ENCODE measurements at places on chromosomes 11 and 22. TPM values are rescaled to one million over a fixed set of nuclear protein-coding genes. Genes with fewer than 3 reads are reported as not detected.
A peak's percentile ranks its signal among the peaks of the same experiment; 100 is the strongest.

ASCL2 gene
- 2.4 TPM for total RNA-seq

WT1 gene
- 0.92 TPM for total RNA-seq

OR4C16 gene
- not detected for total RNA-seq

MS4A6A gene
- total RNA-seq, result 79.7 TPM

PDE3B gene
- 17.3 TPM for total RNA-seq

SORL1 gene
- 61.7 TPM for total RNA-seq

SPDYC gene
- not detected for total RNA-seq

MUC6 gene
- total RNA-seq, result not detected

HOATZ gene
- 25.4 TPM for total RNA-seq

FGF4 gene
- total RNA-seq, result not detected

RAPSN gene
- total RNA-seq, result not detected

OR5B21 gene
- total RNA-seq, result not detected

DNA sequence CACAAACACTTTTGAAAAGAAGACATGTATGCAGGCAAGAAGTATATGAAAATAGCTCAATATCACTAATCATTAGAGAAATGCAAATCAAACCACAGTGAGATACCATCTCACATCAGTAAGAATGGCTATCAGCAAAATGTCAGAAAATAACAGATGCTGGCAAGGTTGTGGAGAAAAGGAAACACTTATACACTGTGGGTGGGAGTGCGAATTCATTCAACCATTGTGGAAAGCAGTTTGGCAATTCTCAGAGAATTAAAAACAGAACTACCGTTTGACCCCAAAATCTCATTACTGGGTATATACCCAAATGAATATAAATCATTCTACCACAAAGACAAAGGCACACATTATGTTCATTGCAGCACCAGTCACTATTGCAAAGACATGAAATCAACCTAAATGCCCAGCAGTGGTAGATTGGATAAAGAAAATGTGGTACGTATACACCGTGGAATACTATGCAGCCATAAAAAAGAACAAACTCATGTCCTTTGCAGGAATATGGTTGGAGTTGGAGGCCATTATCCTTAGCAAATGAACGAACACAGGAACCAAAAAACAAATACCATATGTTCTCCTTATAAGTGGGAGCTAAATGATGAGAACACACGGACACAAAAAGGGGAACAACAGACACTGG is 18.5 kb downstream of the MMP13 start:
- H3K4me3 ChIP-seq, result no peak overlapping the region
- H3K27me3 ChIP-seq, result no peaks in the 10 kb centered on the region
- no peak for DNase-seq
- H3K27ac ChIP-seq, result no peak overlapping the region
- no peaks in the 10 kb centered on the region for H3K4me1 ChIP-seq
- H3K36me3 ChIP-seq, result no peaks in the 10 kb centered on the region

DNA sequence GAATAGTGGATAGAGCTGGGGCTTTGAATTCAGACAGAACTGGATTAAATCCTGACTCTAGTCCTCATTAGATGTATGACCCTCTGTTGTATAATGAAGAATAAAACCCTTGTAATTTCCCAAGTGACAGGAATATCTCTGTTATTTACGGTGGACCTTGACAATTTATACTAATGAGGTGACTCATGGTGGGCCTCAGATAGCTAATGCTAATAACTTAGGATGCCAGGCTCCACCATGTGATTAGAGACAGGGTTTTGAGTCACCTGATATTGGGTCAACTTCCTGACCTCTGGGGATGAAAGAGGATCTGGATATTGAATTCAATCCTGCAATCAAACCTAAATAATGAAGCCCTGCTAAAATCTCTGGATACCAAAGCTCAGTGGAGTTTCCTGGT is 33.6 kb downstream of the OSBP start:
- H3K27ac ChIP-seq, result no peak overlapping the region
- H3K36me3 ChIP-seq, result peaks cover 21% of the 10 kb centered on the region
- DNase-seq, result no peak

DNA sequence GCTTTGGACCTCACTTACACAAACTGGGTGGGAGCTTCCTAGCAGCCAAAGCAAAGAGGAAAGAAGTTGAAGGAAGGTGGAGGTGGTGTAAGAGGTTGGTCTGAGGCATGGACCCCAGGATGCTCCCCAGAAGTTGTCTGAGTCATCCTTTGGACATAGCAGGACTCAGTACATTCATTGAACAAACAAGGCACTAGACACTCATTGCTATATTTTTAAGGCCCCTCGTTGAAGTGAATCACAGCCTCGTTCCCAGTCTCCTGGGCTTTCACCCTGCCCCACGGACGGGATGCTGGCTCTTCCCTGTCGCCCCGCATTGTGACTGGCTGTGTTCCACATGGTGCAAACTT is 95.9 kb upstream of the FGF3 start:
- peak overlapping the region; percentile 50 for H3K27ac ChIP-seq
- H3K36me3 ChIP-seq, result no peaks in the 10 kb centered on the region
- H3K4me1 ChIP-seq, result peaks cover 21% of the 10 kb centered on the region
- no peak for DNase-seq

DNA sequence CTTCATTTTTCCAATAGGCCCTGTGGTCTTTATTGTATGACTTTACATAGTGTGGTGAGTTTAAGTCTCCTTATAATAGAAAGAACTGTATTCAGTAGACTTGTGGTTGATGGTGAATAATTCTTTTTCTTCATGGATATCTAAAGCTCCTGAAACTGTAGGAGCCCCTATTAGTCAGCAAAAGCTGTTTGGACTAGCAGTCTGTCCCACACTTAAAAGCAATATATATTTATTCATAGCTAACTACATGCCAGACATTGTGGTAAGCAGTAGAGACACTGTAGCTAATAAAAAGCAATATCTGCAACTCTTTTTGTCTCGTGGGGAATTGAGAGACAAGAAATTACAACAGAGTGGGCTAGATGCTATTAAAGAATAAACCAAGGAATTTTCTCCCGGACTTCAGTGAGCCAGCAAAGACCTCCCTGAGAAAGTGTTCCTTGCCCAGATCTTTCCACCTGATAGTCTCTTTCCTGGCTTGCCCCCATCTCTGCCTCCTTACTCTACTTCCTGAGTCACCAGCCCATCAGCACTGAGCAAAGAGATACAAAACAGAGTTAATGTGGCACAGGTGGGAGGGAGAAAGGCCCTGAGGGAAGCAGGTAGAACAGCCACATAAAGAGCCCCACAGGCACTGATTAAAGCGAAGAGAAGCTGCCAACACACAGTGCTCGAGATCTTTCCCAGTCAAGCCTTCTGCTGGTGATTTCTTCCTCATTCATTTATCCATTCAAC is 1.4 kb upstream of the OR52W1 start:
- H3K36me3 ChIP-seq, result no peaks in the 10 kb centered on the region
- H3K27ac ChIP-seq, result no peak overlapping the region
- no peaks in the 10 kb centered on the region for H3K4me1 ChIP-seq

DNA sequence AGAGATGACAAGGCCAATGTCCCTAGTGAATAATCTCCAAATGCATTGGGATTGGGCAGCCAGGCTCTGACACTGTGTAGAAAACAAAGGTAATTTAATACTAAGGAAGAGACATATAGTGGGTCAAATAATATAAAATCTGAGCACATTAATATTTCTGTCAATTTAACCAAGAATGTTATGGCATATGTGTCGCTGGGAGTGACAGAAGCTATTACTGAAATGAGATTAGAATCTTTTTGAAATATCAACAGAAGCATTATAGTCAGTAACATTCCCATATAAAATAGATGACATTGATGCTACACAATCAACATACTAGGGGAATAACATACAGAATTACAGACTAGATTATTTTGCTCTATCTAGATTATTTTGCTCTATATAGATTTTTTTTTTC is 114.0 kb downstream of the BLID start:
- no peak overlapping the region for H3K4me3 ChIP-seq
- no peaks in the 10 kb centered on the region for H3K36me3 ChIP-seq
- no peaks in the 10 kb centered on the region for H3K27me3 ChIP-seq

DNA sequence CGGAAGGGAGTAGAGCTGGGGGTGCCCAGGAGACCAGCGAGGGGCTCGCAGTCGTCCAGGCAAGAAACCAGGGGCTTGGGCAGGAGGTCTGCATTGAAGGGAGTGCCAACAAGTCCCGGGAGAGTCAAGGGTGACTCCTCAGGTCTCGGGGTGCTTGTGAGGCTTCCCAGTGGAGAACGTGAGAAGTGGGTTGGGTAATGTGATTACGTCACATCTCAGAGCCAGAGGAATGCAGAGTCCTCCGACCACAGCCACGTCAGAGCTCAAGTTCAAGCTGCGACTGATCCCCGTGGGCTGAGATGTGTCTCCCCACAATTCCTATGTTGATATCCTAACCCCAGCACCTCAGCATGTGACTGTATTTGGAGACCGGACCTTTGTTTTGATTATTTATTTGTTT is 89.7 kb upstream of the SHANK2 start:
- no peak overlapping the region for H3K27ac ChIP-seq
- H3K4me3 ChIP-seq, result no peak overlapping the region
- peaks cover 36% of the 10 kb centered on the region for H3K4me1 ChIP-seq
- H3K36me3 ChIP-seq, result no peaks in the 10 kb centered on the region

DNA sequence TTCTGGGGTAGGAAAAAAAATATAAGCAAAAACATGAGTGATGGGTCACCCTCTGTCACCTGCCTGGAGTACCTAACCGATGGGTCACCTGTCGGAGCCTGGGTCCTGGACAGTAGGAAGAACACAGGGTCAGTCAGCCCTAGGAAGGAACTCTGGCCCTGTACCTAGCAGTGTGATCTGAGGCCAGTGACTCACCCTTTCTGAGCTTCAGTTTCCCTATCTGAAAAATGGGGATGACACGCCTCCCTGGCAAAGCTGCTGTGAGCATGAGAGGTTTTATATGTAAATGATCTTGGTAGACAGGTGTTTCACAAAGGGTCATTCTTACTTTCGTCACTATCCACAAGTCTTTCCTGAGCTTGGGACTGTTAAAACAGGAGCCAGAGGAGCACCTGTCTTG is 182.0 kb downstream of the ST3GAL4 start:
- H3K27ac ChIP-seq, result no peak overlapping the region
- no peaks in the 10 kb centered on the region for H3K4me1 ChIP-seq
- H3K27me3 ChIP-seq, result no peaks in the 10 kb centered on the region
- H3K36me3 ChIP-seq, result no peaks in the 10 kb centered on the region
- DNase-seq, result no peak

GRCh38 chr11:119509969-119510401 is 87.0 kb upstream of the THY1 start:
- no peaks in the 10 kb centered on the region for H3K36me3 ChIP-seq
- DNase-seq, result no peak
- H3K27me3 ChIP-seq, result peaks cover 6% of the 10 kb centered on the region
- H3K27ac ChIP-seq, result no peak overlapping the region
- no peak overlapping the region for H3K4me3 ChIP-seq

DNA sequence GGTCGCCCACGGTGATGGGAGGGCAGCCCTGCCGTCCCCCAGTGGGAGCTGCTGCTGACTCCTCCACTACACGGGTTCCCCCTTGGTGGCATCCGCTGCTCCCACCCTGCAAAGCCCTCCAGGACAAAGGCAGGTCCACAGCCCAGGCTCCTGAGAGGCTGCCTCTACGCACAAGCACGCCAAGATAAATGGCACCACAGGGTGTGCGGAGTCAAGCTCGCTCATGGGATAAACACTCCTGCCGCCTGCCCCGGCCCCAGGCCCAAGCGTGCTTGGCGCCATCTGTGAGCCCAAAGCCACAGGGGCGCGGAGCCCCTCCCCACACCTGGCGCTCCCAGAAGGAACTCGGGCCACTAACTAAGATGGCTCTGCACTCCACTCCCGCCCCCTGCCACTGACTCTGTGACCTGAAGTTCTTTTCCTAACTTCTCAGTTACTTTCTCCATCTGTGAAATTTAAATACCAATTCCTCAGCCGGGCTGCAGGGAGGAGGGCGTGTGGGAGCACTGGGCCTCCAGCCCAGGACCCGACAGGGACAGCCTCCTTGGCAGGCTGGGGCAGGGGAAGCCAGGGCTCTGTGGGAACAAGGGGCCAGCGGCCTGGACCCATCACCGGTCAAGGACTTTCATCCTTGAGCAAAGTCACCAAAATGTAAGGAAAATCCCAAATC is 14.9 kb downstream of the EHD1 start:
- no peaks in the 10 kb centered on the region for H3K27me3 ChIP-seq
- no peaks in the 10 kb centered on the region for H3K36me3 ChIP-seq
- H3K4me3 ChIP-seq, result no peak overlapping the region

GRCh38 chr11:78444726-78445125 is 27.1 kb upstream of the GAB2 start:
- no peak overlapping the region for H3K4me3 ChIP-seq
- no peak for DNase-seq
- no peaks in the 10 kb centered on the region for H3K4me1 ChIP-seq
- no peaks in the 10 kb centered on the region for H3K27me3 ChIP-seq
- H3K27ac ChIP-seq, result no peak overlapping the region

- H3K27ac ChIP-seq, result no peak overlapping the region
- H3K4me3 ChIP-seq, result no peak overlapping the region
- H3K36me3 ChIP-seq, result no peaks in the 10 kb centered on the region
- no peak for DNase-seq
These were observed 2.0 kb upstream of the RELT start for GRCh38 chr11:73374151-73374550.

- no peak for DNase-seq
- H3K27me3 ChIP-seq, result no peaks in the 10 kb centered on the region
- H3K4me3 ChIP-seq, result no peak overlapping the region
- no peaks in the 10 kb centered on the region for H3K36me3 ChIP-seq
- H3K4me1 ChIP-seq, result peaks cover 7% of the 10 kb centered on the region
These were observed 318.7 kb downstream of the CADM1 start for GRCh38 chr11:115185507-115185906.

All from lung (tissue), 17 donors.